Uterus (tissue), 4 donors: ENCODE measurements at places on chromosomes 2 and 18. TPM values are rescaled to one million over a fixed set of nuclear protein-coding genes. Genes with fewer than 3 reads are reported as not detected.

The KCNE4 gene
- total RNA-seq: 52.8 TPM

The GNAL gene
- total RNA-seq: 4.6 TPM

DNA sequence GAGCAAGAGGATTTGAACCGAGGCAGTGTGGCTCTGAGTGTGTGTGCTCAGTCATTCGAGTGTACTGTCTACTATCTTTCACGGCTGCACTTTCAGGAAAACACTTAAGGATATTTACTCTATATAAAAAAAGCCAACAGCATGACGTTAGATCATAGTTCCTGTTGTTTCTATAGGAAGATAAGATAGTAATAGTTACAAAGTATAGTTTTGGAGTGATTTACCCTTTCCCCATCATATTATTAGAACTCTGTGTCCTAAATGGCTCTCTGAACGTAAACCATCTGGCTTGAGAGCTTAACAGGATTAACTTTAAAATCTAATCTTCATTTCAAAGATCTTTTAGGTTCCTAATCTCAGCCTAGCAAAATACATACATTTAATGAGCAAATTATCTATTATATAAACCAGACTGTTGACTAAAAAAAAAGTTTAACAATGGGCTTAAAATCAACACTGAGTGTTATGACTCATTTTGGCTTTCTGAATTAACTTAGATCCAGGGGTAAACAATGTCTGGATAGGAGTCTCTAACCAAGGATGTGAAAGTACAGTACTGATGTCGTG is 150.3 kb upstream of the DNMT3A start:
- DNase-seq: no peak

GRCh38 chr2:235793163-235793752 is 299.4 kb downstream of the AGAP1 start:
- DNase-seq: no peak

DNA sequence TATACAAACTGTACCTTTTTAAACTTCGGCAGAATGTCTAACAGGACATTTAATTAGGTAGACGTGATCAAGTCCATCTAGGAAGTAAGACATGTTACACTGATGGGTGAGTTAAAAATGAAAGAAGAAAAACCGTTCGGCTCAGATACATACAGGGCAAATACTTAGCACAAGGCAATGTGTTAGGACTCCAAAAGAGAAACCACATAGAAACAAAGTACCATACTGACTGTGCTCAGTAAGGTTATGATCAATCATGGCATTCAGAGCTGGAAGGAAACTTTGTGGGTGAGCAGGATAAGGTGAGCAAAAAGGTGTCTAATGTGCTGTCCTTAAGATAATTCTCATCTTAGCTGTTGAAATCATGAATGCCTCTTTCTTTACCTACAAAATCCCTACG is 211.9 kb downstream of the STK39 start:
- no peak for DNase-seq

DNA sequence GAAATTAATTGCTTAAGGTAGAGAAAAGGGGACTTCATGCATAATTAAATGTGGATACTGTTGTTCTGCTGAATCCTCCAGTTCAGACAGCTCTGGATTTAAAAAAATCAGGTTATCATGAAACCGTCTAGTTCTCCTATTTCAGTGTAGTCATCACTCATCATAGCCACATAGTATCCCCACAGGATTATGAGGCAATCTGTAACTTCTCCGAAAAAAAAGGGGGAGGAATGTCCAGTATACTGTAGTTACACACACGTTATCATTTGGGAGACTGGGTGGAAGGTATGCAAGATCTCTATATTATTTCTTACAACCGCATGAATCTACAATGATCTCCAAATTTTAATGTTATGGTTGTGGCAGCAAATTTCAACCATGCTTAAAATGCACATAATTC is 114.0 kb downstream of the HIBCH start:
- no peak for DNase-seq

DNA sequence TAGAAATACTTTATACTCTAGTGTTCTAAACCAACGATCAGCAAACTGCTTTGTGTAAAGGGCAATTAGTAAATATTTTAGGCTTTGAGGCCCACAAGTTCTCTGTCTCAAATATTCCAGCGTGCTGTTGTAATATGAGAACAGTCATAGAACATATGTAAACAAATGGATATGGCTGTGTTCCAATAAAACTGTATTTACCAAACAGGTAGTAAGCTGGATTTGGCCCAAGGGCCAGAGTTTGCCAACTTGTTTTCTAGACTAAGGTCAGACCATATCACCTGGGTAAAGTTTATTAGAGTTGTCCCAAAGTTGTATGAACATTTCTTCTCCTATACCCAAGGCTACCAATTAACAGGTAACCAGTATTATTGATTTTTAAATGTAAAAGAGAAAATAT is 303.2 kb upstream of the MC4R start:
- no peak for DNase-seq
